ENCODE measurements at places on chromosomes 3 and 15. TPM values are rescaled to one million over a fixed set of nuclear protein-coding genes. Genes with fewer than 3 reads are reported as not detected.
A peak's percentile ranks its signal among the peaks of the same experiment; 100 is the strongest.

- no peak overlapping the region for H3K4me3 ChIP-seq
- H3K27me3 ChIP-seq, result no peaks in the 10 kb centered on the region
- no peaks in the 10 kb centered on the region for H3K36me3 ChIP-seq
- no peak for DNase-seq
- H3K27ac ChIP-seq, result peak overlapping the region; percentile 99
- H3K4me1 ChIP-seq, result no peaks in the 10 kb centered on the region
Measured at GRCh38 chr15:76903251-76903681, 1.9 kb downstream of the SCAPER start.

DNA sequence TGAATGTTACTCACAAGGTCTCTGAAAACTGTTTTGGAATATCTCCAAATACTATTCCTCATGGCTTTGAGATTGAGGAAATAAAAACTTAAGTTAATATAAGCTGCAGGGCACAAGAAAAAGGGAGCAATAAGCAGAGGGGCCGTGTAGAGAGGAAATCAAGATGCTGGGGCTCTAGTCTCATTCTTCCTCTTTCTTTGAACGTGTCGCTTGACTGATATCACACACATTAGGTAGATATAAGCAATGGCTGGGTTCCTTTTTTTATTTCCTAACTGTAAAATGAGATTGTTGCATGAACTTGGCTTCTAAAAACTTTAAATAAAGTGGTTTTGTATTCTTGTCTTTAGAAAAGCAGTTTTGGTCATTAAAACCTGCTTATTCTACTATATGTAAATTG, 326.7 kb upstream of the ROPN1 start:
- no peaks in the 10 kb centered on the region for H3K4me1 ChIP-seq
- H3K27ac ChIP-seq, result no peak overlapping the region
- no peak overlapping the region for H3K4me3 ChIP-seq
- no peak for DNase-seq
- no peaks in the 10 kb centered on the region for H3K27me3 ChIP-seq
- H3K36me3 ChIP-seq, result no peaks in the 10 kb centered on the region

LRRC31 gene
- not detected for total RNA-seq

CDHR4 gene
- not detected for total RNA-seq

- DNase-seq, result no peak
- no peaks in the 10 kb centered on the region for H3K36me3 ChIP-seq
- H3K4me3 ChIP-seq, result no peak overlapping the region
- no peaks in the 10 kb centered on the region for H3K27me3 ChIP-seq
Measured at GRCh38 chr3:10357592-10358308, 36.8 kb upstream of the SEC13 start.

Measured in tibial nerve (tissue), 4 donors.